ENCODE measurements at places on chromosomes 11 and 22. TPM values are rescaled to one million over a fixed set of nuclear protein-coding genes. Genes with fewer than 3 reads are reported as not detected.

Gene CST6
- not detected for total RNA-seq

Gene DEFB131B
- total RNA-seq, result not detected

Gene UPK3A
- not detected for total RNA-seq

Gene SHANK3
- 1.4 TPM for total RNA-seq

Gene PLA2G3
- total RNA-seq, result not detected
